ENCODE measurements at places on chromosomes 4 and X.

DNA sequence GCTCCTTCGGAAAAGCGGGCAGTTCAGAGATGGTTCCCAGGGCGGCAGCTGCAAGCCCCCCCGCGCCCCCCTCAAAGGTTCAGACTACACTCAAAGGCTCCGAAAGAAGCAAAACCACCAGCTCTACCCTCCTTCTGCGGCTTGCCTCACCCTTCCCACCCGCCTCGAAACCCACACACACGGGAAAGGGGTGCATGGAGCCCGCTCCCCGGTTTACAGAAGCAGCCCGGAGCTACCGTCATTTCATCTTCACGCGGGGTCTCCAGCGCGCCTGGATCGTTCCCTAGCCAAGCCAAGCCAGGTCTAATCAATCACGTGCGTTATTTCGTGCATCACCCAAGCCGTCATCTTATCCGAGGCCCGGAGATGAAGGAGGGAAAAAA, 1.2 kb downstream of the NLGN4X start:
- no peak for DNase-seq

- DNase-seq: peak; percentile 44
These were observed 44.0 kb upstream of the GATB start for GRCh38 chr4:151804821-151805220.

- DNase-seq: no peak
These were observed 32.0 kb downstream of the GPRIN3 start for GRCh38 chr4:89275587-89275986.

- no peak for DNase-seq
These were observed 143.5 kb upstream of the PBDC1 start for GRCh38 chrX:76029385-76029784.

DNA sequence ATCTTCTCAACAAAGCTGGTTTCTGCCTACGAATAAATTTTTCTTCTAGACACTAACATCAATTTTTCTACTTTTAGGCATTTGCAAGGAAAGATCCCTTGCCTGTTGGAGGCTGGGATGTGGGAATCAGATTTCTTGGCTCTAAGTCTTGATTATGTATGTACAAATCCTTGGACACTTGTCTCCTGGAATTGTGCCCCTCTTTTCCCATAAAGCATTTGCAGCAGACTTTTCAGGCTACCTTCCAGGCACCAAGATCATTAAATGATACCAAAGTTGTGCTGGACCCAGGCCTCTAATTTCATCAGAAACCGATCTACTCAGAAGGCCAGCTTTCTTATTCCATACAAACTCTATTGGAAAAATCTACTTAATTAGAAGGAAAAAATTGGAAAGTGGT, 339.5 kb upstream of the DIPK2B start:
- no peak for DNase-seq

DNA sequence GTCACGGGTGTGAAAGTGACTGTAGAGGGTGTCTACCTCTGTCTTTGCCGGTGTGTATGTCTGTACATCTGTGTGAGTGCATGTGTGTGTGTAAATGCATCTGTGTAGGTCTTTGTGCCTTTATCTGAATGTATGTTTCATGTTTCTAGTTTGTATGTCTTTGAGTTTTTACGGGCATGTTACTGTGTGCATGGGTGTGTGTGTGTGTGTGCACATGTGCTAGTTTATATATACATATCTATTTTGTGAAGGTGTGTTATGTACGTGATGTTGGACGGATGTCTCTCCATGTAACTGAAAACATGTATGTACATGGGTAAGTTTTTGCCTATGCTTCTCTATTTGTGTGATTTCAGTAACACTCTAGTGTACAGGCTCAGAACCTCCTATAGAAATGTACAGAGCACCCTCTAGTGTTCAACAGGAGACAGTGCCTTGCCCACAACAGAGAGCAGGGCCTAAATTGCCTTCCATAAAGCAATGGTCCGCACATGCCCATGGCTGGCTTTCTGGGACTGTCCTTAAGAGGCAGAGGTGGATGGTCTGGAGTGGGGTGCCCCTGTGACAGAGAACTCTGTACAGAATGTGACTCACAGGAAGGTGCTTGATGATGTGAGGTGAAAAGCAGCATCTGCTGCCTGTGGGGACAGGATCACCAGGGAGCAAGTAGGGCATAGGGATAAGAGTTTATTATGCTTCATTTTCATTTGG, 343.5 kb downstream of the RAPGEF2 start:
- peak; percentile 68 for DNase-seq

DNA sequence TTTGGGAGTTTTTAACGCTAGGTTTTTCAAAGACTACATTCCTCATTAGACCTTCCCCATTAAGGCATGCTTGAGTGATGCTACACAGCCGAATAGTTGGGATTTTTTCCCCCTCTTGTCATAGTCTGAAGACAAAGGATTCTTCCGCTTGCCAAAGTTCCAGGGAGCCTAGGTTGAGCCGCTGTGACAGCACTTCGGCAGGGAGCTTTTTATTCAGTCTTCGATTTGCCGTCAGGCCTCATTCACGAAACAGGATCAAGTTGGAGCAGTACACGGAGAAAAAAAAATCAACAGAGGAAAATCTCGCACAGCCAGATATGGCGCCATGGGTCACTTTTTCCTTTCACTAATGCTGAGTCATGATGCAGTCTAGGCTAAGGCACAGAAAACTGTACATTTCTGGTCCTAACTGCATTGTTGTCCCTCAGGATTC, 24.3 kb downstream of the SHROOM3 start:
- peak; percentile 89 for DNase-seq

DNA sequence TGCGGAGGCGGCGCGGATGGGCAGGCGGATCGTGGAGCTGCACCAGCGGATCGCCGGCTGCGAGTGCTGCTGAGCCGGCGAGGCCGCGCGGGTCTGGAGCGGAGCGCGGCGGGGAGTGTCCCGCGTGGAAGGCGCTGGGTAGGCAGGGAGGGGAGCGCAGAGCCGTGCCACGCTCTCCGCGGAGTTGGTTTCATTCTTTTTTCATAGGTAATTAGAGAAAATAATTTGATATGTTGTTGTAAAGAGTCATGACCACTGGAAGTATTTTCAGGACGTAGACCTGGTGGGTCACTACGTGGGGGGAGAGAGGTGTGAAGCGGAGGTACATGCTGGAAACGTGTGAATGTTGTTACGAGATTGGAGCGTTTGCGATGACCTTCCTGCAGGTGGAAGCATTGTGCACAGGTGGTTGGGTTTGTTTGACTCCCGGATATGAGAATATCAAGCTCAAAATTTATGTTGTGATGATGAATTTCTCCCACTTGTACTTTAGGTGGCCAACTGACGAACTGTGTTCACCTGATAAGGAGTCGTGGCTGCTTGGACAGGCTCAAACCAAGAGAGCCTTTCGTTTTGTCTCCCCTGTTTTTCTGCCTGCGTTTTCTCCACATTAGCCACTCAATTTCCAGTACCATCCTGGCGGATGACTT, 19.1 kb upstream of the S100P start:
- peak; percentile 58 for DNase-seq

DNA sequence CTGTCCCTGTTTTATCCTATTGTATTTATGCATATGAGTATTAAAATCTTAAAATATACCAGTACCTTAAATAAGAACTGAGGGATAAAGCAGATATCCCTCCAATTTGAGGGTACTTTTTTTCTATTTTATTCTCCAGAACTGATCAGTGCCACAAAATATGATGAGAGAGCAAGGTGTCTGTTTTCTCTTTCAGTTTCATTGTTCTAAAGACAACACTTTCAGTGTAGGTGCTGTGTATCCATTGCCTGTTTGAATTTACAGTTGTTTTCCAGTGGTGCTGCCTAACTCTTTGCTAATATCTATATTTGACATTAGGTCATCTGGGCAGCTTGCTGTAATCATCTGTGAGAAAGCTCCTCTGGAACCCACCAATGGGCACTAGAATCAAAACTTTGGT, 394.7 kb downstream of the IL1RAPL1 start:
- DNase-seq: no peak

GRCh38 chr4:171876636-171877035, 63.4 kb downstream of the GALNTL6 start:
- no peak for DNase-seq
